ENCODE measurements at places on chromosomes 16 and 17.

DNA sequence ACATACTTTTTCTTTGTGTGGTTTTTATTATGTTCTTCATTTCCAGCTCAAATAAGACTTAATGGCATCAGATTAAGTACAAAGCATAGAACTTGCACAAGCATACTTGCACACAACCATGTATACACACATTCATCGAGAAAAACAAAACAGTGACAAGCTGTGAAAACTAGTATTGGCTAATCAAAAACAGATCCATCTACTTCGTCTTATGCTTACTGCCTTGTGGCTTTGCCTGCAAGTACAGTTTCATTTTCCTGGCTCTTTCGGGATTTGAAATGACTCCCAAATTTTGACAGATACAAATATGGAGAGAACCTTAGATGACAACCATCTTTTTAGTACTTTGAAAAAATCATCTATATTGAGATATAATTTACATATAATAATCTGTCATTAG is 338.3 kb downstream of the BCAS3 start:
- peak; percentile 10 for DNase-seq

DNA sequence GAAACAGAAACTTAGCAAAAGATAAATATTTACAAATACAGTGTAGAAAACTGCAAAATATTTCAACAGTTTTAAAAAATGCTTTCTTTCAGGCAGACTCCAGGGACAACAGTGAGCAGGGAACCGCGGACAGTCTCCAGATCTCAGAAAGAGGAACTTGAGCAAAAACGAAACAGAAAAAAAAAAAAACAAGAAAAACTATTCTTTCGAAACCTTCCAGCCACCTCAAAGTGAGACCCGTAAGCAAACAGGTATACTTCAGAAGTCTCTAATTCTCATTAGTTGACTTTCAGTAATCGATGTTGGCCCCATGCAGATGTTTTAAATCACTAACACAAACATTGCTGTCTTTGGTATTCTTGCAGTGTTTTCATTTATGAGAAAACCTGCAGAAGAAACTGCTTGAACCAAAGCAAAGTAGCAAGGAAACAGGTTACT is 15.7 kb upstream of the CCL1 start:
- peak; percentile 23 for DNase-seq

GRCh38 chr16:1781758-1782407 is 488 bp downstream of the SPSB3 start:
- peak; percentile 65 for DNase-seq

- DNase-seq, result no peak
These were observed 937.8 kb downstream of the KCNJ2 start for GRCh38 chr17:71107136-71107535.

DNA sequence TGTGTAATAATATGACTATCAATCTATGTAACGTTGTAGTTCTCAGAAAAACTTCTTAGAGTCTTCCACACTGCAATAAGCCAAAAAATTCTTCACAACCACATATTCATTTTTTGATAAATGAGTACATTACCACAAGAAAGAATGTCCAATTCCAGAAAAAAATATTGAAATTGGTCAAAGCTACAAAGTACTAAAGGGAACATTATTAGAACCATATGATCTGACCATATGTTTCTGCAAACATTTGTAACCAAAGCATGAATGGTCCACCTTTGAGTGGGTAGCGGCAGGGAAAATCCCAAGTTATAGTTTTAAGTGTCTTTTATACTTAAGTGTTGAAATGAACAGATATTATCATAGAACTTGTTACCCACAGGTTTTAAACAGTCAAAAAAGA is 71.7 kb upstream of the NACA2 start:
- DNase-seq, result no peak

GRCh38 chr16:66414891-66415290 is 12.2 kb upstream of the BEAN1 start:
- DNase-seq, result no peak

- no peak for DNase-seq
These were observed 2.3 kb upstream of the ELOB start for GRCh38 chr16:2779151-2779920.

- no peak for DNase-seq
These were observed 13.2 kb upstream of the NAGLU start for GRCh38 chr17:42522798-42523278.

GRCh38 chr16:66269617-66270332 is 96.7 kb upstream of the CDH5 start:
- DNase-seq, result no peak

DNA sequence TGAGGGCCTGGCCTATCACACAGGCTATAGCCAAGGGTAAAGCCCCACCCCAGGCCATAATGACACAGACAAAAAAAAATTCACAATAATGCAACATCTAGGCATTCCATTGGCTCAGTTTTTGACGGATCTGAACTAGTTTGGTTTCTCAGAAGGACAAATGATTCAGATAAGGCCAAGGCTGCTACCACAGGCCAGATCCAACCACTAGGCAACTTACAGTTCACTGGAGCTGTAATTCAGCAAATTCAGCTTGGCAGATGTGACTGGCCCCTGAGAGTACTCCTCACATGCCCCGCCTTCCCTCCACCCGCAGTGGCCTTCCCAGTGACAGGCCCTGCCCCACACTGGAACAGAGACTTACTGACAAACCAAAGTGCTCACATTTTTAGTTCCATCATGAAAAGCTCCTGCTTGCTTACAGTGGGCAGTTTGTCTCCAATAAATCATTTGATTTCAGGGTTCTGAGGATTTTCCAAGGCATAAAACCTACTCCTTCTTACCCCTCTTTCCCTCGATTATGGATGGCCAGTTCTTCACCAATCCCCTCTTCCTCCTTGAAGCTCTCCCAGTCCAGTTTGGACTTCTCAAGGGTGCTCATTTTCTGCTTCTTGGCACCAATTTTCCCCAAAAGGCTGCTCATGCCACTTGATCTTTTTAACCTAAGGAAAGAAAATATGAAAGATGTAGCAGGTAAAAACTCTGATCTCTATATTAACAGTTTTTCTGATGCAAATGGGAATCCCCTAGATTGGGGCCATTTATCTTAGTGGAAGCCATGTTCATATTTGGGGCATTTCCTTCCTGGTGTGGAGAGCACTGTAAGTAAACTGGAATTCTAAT is 53.3 kb upstream of the BCAR1 start:
- peak; percentile 64 for DNase-seq

Measured in AG08396 (cell line).